NCI-H2081 (cell line): ENCODE measurements at places on chromosomes 6 and 20.

- DNase-seq: no peak
Observed at GRCh38 chr6:103409475-103409874, 1450.2 kb downstream of the HACE1 start.

GRCh38 chr6:18216411-18216810, 47.9 kb downstream of the DEK start:
- DNase-seq: no peak

DNA sequence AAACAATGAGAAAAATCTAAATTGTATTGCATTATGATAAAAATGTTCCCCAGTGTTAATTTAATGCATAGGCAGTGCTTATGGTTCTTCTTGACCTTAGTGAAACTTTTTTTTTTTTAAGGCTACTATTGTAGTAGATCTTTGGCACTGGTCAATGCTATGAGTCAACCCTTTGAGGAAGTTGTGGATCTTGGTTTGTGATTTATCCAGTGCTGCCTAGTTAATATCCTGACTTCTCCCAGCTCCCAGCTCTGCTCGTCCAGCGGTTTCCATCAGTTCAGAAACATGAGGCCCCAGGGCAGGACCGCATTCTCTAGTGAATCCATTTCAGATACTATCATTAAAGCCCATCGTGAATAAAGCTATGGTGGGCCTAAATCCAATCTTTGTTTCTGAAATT, 364.5 kb upstream of the JARID2 start:
- no peak for DNase-seq

DNA sequence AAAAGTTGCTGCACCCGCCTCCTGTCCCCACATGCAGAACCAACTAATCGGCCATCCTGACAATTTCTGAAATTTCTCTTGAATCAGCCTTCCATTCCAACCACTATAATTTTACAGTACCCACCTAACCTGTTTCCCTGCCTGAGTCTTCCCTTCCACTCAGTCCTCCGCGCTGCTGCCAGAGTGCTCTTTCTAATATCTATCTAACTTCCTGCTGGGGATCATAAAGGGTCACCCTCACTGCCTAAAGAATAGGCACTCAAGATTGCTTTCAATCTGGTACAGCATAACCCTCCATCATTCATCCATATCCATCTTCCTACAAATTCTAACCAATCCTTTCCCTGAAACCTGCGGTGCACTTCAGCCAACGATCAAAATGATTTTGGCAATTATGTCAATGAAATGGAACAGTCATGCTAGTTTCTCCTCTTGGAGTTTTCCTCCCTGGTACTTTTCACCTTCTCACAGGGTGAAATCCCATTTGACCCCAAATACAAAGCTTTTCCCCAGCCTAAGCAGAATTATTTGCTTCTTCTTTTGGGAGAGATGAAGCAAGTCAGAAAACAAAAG, 117.5 kb upstream of the BEND6 start:
- no peak for DNase-seq

- DNase-seq: no peak
Observed at GRCh38 chr20:9409352-9409751, 105.0 kb upstream of the LAMP5 start.

GRCh38 chr20:58228484-58229197, at the start of gene ANKRD60:
ANKRD60 (minus strand) TSS chr20:58228653; CDS start chr20:58228653, 0 bp downstream.
- DNase-seq: no peak

- no peak for DNase-seq
Observed at GRCh38 chr6:15751721-15752350, 89.0 kb upstream of the DTNBP1 start.

DNA sequence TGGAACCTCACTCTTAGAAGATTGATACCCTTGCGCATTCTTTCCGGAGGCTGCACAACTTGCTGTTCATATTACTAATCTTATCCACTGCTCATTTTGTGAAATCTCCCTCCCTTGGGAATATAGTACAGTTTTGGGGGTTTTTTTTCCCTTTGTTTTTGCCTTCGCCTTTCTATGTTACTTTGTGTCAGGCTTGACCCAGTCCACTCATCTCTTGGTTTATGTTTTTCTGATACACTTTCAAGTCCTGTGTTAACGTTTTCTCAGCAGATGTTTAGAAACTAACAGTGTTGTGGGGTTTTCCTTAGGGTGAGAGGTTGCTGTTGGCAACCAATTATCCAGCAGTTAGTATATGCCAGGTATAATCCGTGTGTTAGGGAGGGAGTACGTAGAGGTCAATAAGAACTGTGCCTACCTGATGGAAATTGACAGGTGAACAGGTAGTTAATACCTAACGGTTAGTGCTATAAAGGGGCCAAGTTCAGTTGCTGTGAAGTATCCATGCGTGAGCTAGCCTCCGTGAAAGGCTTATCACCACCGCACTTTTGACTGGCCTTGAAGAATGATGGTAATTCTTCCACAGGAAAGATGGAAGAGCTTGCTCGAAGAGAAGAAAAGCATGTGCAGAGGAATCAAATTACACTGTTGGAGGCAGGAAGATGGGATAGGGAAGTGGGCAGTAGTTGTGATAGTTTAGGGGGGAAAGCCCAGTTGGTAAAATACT, 1.4 kb downstream of the NFYA start:
- peak; percentile 8 for DNase-seq

- no peak for DNase-seq
Observed at GRCh38 chr6:73870907-73871306, 174.9 kb downstream of the CD109 start.

DNA sequence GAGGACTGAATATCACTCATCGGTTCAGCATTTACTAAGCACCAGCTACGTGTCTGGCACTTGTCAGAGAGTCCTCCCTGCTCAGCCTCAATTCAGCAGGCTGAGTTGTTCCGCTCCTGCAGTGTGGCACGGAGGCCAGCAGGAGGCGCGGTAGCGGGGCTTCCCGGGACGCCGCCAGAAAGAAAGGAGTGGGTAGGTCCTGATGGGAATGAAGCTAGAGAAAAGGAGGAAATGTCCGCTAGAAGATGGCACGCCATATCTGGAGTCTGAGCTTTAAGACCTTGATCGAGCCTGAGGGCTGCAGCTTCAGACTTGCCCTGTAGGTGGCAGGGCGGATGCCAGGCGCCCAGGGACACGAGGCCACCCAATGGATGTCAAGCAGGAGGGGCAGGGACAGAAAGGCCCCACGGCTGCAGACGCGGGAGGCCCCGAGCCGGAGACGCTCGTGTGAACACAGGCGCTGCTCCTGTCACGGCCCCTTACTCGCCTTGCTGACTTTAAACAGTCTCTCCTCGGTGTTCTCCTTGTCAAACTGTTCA, 18.7 kb downstream of the SERPINB6 start:
- no peak for DNase-seq

DNA sequence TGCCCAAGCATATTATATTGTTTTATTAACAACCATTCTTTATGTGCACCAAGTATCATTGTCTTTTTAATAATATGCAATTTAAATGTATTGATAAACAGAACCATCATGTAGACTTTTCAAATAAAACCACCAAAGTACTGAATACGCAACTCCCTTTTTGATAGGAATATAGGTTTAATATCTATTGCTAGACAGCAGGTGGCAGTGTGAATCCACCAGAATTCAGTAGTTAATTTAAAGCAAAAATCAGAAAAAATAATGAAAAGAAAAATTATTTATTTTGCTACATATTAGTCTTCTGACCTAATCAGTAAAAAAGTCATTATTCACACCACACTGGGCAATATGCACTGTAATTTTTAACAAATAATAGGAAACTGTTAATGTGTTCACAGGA, 143.7 kb downstream of the KLHL32 start:
- no peak for DNase-seq

DNA sequence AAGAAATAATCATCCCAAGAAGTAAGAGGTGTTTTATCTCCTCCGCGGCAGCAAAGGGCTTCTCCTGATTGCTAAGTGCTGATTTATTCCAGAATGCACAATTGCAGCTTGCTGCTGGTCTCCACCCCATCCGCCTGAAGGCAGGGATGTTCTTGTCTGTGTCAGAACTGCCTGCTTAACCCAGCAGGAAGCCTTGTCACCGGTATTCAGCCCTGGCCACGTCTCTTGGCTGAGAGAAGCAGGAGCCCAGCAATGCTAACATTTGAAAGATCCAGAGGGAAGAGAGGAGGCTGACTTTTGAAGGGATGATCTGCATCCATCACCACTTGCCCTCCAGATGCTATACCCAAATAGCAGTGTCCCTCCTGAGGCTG, 4.2 kb downstream of the SCML4 start:
- peak; percentile 2 for DNase-seq

- DNase-seq: no peak
Observed at GRCh38 chr6:142635130-142635529, 309.8 kb downstream of the HIVEP2 start.

- no peak for DNase-seq
Observed at GRCh38 chr6:151592449-151593159, 98.8 kb downstream of the CCDC170 start.

DNA sequence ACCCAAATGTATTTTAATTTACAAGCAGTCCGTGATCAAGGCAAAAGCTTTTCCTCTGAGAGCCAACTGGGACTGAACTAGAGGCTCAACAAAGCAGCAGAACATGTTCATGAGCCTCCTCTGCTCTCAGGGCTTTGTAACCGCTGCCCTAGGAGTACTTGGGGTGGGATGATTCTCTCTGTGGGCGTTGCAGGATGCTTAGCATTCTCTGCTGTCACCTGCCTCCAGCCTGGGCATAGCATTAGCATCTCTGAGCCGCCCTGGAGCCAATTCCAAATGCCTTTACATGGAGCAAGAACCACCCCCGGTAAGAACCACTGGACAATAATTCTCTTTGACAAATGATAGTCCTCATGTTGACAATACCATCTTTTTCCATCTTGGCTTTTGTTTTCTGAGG, 237.6 kb upstream of the CDH4 start:
- DNase-seq: no peak

DNA sequence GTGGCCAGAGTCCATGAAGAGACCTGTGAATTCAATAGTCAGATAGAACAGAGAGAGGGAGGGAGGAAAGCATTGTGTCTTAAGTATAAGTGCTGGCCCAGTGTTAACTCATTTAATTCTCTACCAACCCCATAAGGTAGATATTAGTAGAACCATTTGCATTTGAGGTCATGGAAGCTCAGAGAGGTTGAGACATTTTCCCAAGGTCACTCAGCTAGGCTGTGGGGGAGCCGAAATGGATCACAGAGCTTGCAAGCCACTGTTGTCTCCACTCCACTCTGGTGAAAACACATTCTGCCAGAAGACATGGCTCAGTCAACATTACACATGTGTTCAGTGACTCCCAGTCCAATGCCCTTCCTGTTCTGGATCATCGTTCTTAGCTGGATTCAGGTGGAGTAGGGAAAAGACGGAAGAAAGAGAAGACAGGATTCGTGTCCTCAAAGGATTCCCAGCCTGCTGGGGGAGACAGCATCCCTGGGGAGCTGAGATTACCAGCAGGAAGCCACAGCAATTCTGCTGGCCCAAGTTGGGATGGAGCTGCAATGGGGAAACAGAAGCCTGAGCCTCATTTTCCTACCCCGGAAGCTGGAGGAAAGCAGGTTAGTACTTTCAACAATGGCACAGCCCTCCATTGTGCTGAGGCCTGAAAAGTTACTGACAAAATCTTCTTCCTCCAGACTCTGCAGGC, 27.0 kb upstream of the MDGA1 start:
- DNase-seq: no peak

DNA sequence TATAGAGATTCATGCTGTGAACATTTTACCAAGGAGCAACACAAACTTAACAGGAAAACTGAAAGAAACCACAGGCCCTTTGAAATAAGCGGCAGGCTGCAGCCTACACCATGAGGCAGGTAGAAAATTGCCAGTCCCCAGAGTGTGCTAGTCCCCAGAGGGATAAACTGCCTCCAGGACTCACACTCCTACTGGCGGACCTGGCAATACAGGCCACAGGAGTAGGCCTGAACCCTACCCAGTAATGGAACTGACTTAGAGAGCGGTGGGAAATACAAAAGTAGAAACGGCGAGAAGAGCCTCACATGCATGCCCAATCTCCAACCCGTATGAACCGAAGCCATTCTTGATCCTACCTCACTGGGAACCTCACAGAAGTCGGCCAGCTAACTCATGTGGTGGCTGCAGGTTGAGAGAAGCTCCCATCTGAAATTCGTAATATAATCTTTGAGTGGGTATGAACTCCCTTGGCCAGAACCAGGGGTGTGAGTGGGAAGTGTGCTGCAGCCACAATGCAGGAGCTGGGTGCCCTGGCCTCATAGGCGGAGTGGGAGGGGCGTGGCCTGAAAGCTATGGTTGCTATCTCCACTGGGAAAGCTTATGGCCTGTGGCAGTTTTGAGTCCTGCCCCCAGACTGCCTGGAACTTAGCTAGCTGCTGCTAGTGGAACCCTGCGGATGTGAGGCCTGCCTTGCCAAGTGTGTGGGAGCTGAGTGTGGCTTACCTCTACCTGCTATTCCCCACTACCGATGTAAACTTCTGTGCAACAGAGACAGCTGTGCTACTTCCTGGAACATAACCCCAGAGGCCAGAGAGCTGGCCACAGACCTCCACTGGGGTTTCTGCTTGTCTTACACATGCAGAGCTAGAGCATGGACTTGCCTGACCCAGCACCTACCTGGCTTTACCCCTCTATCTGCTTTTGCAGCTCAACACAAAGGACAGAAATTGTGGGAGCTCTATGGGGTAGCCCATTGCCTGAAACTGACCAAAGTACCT, 146.5 kb upstream of the COL21A1 start:
- DNase-seq: no peak

DNA sequence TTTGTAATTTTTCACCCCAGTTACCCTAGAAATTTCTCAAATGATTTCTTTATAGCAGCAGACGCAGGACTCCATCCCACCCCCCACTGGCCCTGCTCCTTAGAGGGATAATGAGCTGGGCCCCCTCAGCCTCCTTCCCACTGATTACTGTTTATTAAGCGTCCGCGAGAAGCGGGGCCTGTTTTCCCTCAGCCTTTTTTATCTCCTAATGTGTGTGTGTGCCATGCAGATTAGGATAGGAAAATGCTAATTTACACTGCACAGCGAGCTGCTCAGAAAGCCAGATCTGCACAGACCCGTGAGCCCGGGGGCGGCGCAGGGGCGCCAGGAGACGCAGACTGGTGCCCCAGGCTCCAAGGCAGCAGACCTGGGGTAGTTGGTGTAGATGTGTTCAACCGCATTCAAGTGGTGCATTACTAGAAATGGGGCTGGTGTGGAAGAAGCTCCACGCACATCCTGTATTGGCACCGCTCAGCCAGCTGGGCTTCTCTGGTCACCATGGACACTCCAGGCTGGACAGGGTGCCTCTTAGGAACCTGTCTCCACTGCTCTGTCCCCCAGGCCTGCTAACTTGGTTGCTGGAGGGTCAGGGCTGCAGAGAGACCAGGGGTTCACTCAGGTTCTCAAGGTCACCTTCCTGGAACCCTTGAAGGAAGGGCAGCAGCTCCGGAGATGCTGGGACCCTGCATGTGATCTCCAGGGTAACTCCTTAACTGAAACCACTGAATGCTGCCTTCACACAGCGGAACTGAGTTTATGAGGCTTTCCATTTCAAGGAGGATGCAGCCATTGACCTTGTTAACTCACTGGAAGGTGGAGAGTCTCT, 256.3 kb downstream of the ERMARD start:
- DNase-seq: no peak

DNA sequence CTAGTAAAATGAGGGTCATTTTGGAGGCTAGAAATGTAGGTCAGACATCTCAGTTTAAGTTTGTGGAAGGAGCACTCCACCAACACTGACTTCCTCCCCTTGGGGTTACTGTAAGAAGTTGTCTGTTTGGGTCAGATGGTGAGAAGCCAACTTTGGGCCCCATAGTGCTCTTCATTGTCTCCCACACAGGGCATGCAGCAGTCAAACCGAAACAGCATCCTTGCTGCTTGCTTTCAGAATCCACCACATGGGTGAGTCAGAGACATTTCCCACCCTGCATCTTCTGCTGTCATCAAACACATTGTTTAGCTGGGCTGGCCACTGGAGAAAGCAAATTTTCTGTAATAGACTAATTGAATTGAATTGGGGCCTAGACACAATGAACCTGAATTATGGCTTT, 16.8 kb downstream of the IL17F start:
- no peak for DNase-seq
